Stimulated activated CD4-positive, alpha-beta T cell treated with anti-CD3 and anti-CD28 coated beads, TNF-alpha, amount 100 ng/mL, for 24 hours (primary cell): ENCODE measurements at places on chromosomes 12 and 14.

DNA sequence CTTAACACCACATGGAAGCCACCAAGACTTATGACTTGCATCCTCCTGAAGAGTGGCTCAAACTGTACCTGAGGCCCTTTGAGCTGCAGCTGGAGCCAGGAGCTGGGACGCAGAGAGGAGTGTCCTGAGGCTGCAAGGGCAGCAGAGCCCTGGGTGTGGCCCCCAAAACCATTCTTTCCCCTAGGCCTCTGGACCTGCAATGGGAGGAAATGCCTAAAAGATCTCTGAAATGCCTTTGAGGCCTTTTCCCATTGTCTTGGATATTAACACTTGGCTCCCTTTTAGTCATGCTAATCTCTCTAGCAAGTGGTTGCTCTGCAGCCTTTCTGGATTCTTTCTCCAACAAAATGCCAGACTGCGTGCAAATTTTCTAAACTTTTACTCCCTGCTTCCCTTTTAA lies 156.1 kb downstream of the SLC38A4 start:
- DNase-seq: no peak

- DNase-seq: no peak
Measured at GRCh38 chr14:83909507-83909906, 1620.4 kb upstream of the FLRT2 start.

- DNase-seq: no peak
Measured at GRCh38 chr14:75153295-75153694, 23.1 kb downstream of the TMED10 start.

DNA sequence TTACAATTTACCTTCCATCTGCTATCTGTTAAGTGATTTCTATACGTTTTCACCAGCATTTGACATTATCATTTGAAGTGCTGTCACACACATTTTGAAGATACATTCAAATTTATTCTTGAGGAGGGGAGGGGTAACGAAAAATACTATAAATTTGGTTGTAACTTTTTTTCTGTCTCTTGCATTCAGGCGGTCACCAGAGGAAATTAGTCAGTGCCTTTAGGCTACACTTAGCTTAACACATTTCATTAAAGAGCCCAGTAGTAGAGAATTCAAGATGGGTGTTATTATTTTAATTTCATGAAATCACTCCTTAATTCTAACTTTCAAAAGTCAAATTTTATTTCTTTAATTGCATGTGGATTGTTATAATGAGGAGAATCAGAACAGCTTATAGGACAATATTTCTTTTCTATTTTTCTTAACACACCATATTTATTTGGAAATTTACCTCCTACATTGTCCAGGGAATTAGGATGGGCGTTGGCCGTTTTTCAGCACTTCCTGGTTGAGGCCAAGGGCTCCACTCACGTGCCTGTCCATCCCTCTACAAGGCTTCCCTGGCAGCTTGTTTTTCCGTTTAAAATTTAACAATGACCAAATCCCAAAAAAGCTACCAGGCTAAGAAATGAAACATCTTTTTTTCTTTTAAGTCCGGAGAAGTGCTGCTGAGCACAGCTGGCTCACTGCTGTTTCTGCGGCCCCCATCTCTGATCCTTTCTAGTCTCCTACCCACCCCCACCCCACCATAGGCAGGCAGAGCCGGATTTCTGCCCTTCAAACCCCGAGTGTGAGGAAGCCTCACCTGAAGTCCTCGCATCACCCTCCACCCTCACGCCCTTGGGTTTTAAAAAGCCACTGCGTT lies 1.1 kb upstream of the FAR2 start:
- no peak for DNase-seq

- no peak for DNase-seq
Measured at GRCh38 chr12:83261998-83262397, 575.3 kb downstream of the TMTC2 start.

GRCh38 chr12:63420206-63420644 lies 248.1 kb downstream of the DPY19L2 start:
- no peak for DNase-seq

- no peak for DNase-seq
Measured at GRCh38 chr14:51938821-51939220, 50.5 kb upstream of the RTRAF start.

DNA sequence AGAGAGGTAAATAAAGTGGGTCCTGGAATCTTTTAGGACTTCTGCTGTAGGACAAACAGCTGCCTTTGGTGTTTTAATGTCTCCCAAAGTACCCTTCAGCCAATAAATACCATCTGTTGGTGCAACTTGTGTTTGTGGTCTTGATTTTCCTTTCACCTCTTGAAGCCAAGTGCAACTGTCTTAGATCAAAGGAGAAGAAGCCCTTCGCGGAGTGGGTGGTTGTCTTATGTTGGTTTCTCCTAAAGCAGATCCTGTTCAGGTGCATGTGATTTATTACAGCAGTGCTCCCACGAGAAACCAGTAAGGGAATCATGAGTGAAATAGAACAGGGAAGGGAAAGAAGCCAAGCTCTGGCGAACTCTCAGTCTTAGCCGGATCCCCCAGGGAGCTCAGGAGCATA lies 27.7 kb downstream of the HRK start:
- no peak for DNase-seq

- no peak for DNase-seq
Measured at GRCh38 chr14:69149461-69150244, 3.3 kb downstream of the DCAF5 start.

DNA sequence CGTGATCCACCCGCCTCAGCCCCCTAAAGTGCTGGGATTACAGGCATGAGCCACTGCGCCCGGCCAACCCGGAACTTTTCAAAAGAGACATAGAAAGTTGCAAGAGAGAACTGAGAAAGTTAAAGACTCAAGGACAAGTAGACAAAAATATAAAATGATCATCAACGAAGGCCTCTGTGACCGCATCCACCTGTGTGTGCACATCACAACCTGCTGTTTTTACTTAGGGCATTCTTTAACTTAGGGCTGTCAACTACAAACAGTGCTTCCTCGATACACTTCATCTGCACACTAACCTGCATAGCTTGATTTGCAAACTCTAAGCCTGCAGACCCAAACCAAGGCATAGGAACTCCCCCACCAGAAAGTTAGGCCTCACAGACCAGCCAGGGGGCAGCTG lies 14.8 kb downstream of the P2RX2 start:
- no peak for DNase-seq

- no peak for DNase-seq
Measured at GRCh38 chr12:39935275-39935674, 170.6 kb downstream of the SLC2A13 start.

DNA sequence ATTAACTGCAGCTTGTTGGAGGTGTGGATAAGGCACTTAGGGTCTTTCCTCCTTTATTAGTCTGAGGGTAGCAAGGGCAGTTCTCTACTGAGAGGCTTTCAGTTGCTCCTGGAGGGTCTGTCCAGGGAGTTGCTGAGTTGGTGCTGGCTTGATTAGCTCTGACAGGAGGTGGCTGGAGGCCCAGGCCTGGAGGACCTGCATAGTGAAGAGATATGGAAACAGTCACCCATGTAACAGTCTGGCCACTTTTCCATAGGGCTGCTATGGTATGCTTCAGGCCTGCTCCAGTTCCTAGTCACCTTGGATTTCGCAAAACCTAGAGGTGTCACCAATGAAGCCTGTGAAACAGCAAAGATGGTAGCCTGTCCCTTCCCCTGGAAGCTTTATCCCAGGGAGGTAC lies 143.3 kb upstream of the SLC38A2 start:
- DNase-seq: no peak

GRCh38 chr14:96249029-96249428 lies 7.0 kb upstream of the BDKRB1 start:
- DNase-seq: no peak

- no peak for DNase-seq
Measured at GRCh38 chr14:42523666-42524065, 917.0 kb downstream of the LRFN5 start.

DNA sequence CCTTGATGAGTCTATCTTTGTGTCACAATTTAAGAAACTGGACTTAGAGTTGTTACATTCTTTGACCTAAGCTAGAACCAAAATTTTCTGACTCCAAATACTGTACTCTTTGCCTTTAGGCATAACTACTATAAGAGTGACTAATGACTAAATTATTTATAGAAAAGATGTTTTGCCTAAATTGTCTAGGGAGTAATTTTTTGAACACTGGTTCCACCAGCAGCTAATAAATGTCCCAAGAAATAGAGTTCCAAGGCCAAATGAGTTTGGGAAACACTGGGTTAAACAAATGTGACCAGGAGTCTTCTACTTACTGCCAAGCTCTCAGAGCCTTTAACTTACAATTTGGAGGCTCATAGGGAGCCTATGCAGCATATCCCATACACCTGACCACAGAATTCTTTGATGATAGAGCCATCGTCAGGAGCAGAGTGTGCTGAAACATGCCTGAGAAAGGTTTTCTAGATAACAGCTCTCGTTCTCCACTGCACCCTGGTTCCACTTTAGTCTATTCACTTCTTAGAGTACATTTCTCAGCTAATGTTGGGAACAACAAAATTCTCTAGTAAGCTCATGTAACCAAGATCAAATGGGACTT lies 215.9 kb upstream of the HMGA2 start:
- no peak for DNase-seq

DNA sequence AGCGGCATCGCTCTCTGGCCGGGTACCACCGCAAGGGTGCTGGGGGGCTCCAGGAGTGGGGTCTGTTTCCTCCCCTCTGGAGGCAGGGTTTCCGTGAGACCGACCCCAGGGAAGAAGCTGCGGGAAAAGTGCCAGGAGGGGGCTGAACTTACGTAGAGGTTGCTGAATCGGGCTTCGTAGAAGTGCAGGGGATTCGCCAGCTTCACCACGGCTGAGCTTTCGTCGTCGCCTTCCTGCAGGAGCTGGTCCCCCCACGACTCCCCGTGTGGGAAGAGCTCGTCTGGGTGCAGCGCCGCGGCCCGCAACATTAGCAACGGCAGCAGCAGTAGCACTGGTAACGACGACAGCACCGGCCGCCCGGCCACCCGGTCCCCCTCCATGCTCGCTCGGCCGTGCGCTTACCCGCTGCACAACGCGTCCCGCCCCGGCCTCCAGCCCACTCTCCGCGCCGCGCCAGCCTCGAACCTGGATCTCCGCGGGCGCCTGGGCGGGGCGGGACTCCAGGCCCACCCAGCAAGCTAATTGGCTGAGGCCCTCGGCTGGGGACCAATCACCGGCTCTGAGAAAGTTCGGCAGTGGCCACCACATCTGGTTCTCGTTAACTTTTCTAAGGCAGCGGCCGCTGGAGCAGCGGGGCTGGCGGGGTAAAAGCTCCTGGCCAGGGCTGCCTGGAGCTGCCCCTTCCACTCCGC lies at the start of gene NID2:
Gene NID2, minus strand, starts transcription at position 445 of the 692 bp plus-strand sequence. Its CDS starts 65 bp downstream, at position 380.
- peak; percentile 57 for DNase-seq

GRCh38 chr12:107369006-107369405 lies 275.7 kb upstream of the CRY1 start:
- DNase-seq: no peak

- DNase-seq: no peak
Measured at GRCh38 chr14:78091361-78091760, 78.8 kb upstream of the NRXN3 start.

DNA sequence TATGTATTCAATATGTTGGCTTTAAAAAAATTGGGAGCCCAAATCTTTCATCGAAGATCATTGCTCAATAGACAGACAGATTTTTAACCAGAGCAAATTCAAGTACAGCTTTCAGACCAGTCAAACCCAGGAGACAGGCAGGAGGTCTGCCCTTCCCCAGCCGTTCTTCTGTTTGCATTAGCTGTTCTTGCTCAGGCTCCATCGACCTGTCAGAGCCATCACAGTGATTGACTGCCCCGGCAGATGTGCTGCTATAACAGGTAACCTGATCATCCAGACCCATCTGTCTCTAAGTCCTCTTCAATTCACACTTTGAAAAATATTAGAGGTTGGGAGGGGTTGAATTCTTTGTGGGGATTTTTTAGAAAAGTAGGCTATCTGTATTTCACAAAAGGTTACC lies 453.5 kb downstream of the FOXG1 start:
- no peak for DNase-seq

GRCh38 chr12:9943240-9943639 lies 11.1 kb upstream of the CLEC2A start:
- no peak for DNase-seq

GRCh38 chr12:69468237-69469026 lies 1.8 kb upstream of the FRS2 start:
- DNase-seq: no peak

GRCh38 chr12:62766496-62766895 lies 168.5 kb downstream of the PPM1H start:
- DNase-seq: no peak

DNA sequence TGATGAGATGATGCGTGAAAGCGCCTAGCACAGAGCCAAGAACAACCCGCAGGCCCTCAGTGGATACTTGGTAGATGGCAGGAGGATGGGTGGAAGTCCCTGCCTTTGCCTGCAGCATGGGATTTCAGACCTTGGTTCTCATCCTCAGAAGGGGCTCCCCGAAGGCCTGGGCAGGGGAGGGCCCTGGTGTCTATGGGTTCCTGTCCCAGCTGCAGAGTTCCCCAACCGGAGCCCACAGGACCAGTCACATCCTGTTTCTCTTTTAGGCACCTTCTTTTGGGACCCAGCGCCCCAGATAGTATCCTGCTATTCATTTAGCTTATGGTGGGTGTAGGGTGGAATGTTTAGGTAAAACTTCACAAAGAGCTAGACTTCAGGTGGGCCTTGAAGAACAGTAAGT lies 55.5 kb downstream of the CALM1 start:
- no peak for DNase-seq

DNA sequence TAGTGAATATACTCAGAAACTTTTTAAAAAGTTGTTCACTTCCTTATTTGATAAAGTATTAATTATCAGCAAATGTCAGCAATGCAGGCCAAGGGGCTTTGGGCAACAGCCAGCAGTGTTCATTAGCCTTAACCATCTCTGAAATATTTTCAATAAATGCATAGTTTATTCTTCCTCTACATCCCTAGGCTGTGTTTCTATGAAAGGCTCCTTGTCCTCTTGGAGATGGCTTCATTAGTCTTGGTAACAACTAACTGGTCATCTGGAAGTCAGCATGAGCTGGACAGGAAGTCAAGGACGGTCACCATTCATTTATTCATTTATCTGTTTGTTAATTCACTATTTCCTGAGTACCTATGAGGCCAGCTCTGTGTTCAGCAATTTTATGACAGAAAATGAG lies 124.0 kb upstream of the TMEM132D start:
- no peak for DNase-seq

GRCh38 chr14:53473480-53473879 lies 320.4 kb upstream of the DDHD1 start:
- no peak for DNase-seq

GRCh38 chr14:78314484-78314883 lies 144.3 kb downstream of the NRXN3 start:
- DNase-seq: no peak

GRCh38 chr12:58481811-58482210 lies 438.5 kb downstream of the LRIG3 start:
- no peak for DNase-seq

DNA sequence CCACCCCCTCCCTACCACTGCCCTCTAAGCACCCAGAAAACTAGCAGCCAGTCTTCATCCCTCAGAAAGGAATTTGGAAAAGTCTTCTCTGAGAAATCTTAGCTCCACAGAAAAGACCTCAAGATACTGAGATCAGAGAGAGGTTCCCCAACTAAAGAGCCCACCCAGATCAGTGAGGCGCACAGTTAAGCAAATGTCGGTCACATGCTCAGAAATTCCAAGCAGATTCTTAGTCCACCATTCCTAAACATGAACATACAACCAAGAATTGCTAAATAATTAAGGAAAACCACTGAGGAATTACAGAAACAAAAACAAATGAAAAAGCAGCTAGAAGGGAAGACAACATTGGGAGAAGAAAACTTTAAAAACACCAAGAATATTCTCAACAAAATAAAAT lies 32.3 kb downstream of the MED13L start:
- DNase-seq: no peak
